ENCODE measurements at places on chromosomes 7 and 10.

DNA sequence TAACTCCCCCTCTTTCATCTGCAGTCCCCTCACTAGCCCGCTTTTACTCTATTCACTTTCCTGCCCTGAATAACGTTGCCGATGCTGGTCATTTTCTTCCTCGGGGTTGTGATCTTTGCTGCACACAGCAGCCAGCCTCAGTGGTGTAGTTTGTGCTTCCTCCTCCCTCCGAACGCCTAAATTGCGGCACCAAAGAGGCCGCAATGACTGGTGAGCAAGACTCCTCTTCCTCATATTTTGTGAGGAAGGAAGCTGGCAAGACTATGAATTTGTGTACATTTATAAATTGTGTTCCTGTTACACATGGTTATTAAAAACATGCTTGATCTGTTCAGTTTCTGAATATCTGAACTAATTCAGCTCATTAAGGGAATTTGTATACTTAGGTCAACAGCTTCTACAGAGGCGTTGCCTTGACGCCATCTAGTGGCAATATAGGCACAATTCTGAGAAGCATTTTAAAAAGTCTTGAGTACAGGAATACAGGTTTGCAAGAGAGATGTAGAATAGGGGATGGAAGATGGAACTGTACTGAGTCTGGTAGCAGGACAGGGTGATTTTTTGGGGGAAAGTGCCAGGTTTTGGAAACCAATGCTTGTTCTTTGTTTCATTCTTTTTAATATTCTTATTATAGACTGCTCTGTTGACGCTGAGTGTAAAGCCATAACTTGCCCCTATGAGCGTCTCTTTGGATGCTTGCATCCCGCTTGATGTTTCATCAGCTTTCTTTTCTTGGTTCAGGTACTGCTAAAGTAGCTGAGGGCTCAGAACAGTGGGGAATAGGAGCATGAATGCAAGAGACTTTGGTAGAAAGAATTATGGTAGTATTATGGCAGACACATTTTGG is 4.1 kb upstream of the TAS2R5 start:
- no peak for DNase-seq

DNA sequence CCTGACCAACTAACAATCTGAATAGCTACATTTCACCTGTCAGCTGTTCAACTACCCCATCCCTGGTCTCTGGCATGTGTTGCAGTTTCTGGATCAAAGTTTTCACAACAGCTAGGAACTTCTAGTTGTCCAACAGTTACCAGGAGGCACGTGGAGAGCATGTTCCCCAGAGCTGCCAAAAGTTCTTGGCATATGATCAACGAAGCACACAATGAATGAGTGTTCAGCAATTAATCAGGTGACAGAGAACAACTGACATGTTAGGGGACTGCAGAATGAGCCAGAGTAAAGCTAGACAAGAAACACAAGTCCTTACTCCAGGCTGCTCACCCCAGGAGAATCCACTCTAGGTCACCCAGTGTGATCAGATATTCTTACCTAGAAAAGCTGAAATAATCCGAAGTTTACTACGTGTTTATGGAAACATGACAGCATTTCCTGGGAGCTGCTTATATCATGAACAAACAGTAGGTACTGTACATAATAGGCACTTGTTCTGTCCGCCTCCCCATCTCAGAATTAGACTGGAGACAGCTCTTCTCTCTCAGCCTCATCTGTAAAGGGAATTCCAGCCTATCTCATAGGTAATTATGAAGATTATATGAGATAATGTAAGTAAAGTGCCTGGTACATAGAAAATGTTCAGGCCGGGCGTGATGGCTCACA is 50.6 kb downstream of the ZNF438 start:
- DNase-seq = no peak

GRCh38 chr10:78889536-78890063 is 179.2 kb upstream of the ZMIZ1 start:
- DNase-seq = no peak

GRCh38 chr10:122878799-122879338 is 512 bp downstream of the FAM24B start:
- DNase-seq = no peak

DNA sequence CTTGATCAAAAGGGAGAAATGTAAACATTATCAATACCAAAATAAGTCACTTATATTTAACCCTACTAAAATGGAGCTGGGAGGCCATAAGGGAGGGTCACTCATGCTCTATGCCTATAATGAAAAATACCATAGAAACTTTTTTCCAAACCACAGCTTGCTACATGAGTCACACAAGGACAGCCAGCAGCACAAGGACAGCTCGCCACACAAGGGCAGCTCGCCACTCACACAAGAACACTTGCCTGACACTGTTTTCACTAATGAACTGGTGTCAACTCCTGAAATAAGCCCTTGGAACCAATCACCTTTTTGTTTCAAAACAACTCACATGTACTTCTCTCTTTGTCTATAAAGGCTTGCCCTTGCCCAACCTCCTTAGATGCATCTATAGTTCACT is 43.3 kb downstream of the FRMPD2 start:
- no peak for DNase-seq

GRCh38 chr7:159017741-159018140 is 126.9 kb downstream of the VIPR2 start:
- DNase-seq = no peak

DNA sequence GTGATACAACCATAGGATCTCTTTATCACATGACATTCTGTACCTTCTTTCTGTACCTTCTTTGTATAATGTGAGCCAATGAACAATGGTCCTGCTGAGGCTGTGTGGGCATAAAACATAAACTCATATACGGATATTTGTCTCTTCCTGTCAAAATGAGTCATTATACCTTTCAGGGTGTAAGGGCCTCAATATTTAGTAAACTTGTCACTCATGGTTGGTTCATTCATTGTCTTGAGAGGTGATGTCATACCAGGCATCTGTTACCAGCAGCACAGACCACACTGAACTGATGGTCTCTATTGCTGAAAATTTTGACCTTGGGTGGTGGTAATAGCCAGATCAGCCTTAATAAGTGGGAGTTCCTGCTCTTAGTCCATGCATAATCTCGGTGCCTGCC is 287.6 kb upstream of the TPK1 start:
- no peak for DNase-seq

- no peak for DNase-seq
Measured at GRCh38 chr10:79148452-79149344, 79.9 kb downstream of the ZMIZ1 start.

- DNase-seq = no peak
Measured at GRCh38 chr7:99848420-99849216, 20.8 kb downstream of the CYP3A43 start.

All from coronary artery (tissue), 2 donors.